ENCODE measurements at places on chromosomes 6 and 20.
A peak's percentile ranks its signal among the peaks of the same experiment; 100 is the strongest.

DNA sequence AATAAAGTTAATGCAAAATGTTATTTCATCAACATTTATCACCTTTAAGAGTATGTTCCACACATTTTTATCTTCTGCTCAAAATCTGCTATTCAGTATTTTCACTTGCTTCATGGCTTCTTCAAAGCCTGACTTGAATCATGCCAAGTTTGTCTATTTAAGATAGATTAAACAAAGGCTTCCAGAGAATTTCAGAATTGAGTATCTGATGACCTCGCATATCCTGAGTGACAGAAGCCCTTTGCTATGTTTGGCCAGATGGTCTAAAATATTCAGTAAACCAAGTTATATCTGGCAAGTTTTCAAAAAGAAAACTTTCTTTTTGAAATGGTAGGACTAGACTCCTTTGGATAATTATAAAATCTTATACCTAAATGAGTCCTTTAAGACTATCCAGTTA is 348.9 kb upstream of the KCNQ5 start:
- no peak for DNase-seq

GRCh38 chr20:37185686-37186085 is 6.3 kb upstream of the MROH8 start:
- no peak for DNase-seq

DNA sequence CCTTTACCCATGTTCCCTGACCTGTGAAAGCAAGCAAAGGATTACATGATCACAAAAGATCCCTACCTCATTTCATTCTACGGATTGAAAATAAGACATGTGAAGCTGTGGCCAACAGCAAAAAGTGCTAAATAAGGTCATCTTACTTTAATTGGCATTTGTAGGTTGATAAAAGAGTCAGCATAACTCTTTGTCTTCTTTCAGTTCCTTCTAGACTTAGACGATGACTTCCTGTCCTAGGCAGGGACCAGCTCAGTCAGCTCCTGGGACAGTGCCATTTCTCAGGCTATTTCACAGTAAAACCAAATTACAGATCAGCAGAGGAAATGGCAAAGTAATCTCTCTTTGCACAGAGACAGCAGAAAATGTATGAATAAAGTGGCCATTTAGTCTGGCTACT is 480.7 kb downstream of the RFPL4B start:
- DNase-seq = no peak

- no peak for DNase-seq
These were observed 223.3 kb downstream of the TMEM242 start for GRCh38 chr6:157099912-157100593.

DNA sequence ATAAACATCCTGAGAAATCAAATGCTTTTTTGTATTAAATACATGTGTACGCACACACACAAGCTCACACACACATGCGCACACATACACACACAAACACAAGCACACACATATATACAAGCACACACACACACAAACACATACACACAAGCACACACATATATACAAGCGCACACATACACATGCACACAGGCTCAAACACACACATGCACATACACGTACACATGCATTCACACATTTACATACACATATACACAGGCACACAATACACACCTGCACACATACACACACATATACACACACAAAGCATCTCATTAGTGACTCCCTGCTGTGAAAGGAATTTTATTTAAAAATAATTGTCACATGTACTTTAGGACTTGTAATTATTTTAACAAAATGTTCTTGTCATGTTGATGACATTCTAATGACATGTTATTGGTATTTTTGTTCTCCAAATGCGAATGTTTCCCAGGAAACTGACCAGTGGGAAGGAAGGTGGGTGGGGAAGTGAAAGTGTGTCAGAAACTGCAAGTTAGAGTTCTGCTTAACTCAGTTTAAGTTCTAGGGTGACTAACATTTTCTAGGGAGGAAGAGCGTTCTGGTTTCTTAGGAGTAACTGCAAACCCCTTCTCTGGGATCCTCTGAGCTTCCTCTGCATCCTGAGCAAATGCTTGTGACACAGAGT is 113.9 kb upstream of the ZNF217 start:
- no peak for DNase-seq

DNA sequence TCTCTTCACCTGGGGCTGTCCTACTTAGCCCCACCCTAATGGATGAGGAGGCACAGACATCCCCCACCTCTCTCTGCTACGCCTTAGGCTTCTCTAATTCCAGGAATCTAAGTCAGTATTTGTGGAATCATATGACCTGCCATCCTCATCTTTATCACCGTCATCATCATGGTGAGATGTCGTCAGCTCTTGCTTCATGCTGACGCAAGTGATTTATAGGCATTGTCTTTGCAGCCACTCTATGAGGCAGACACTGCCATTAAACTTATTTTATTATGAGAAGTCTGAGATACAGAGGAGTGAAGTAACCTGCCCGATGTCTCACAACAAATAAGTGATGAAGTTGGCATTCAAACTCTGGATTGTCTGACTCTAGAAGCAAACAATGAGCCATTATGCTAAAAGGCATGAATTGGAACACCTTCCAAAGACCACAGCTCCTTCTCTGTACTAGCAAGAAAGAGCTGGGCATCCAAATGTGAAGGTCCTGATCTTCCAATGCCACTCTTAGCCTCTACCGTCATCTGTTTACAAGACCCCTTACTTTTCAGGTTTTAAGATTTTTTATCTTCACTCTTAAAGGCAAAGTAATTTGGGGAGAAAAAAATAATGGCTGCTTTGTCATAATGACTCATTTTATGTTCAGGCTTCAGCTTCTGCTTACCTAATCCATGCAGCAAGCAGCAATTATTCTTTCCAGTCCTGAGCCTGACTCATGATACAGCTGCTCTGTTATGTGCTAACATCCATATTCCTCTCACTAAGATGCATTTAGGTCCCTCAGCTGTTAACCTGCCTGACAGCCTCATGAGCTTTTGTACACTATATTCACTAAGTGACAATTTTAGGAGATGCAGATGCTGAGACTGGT is 113.7 kb upstream of the BCLAF1 start:
- DNase-seq = peak; percentile 53
